ENCODE measurements at places on chromosomes 4 and X.

DNA sequence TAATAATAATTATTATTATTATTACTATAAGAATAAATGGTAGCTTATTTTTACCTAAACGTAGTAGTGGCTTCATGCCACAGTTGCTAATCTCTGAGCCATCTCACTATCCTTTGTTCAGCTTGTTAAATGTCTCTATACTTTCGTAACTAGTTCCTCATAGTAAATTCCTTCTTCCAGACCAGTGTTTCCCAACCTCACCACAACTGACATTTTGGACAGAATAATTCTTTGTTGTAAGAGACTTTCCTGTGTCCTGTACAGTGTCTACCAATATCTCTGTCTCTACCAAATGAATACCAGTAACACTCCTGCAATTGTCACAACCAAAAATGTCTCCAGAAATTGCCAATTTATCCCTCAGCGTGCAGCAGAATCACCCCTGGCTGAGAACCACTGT is 1040.9 kb downstream of the DMD start:
- no peak for DNase-seq

- DNase-seq = no peak
Measured at GRCh38 chrX:150508451-150509367, 59.7 kb upstream of the MTM1 start.

GRCh38 chr4:117455088-117455487 is 369.7 kb upstream of the TRAM1L1 start:
- no peak for DNase-seq

GRCh38 chr4:68349279-68349648 is 626 bp downstream of the YTHDC1 start:
- no peak for DNase-seq

DNA sequence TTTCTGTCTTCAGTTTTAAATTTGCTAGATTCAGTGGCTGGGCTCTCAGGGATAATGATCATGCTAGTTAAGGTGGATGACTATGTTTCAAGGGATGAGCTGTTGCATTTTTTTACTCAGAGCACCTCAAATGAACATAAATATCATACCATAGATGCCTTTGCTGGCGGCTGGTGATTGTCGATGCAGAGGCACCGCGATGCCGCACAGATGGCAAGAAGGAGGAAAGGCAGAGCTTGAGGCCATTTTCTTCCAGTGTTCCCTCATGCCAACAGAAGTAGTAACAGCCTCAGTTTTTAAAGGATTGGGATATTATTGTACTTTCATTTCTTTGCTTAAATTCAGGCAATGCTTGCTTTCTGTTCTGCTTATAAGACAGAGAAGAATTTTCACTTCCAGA is 654.7 kb upstream of the IGFBP7 start:
- DNase-seq = no peak

- DNase-seq = no peak
Measured at GRCh38 chrX:44997888-44998287, 124.9 kb downstream of the KDM6A start.

DNA sequence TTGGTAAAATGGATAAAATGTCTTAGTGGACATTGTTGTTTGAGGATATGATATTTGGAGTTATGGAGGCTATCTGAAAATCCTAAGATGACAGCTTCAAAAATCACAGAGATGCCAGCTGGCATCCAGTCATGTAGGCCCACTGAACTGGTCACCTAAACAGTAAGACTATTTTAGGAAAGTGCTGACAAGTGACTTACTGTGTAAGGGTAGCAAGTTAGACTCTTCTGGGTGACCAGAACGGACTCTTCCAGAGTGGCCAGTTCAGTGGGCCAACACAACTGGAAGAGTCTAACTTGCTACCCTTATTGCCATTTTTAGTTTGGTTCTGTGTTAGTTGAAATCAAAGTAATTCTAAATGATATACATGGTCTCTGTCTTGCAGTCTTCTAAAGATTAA is 61.4 kb upstream of the ATP8A1 start:
- no peak for DNase-seq

- peak; percentile 35 for DNase-seq
Measured at GRCh38 chr4:89438102-89438831, 130.7 kb upstream of the GPRIN3 start.

All from stimulated activated naive CD4-positive, alpha-beta T cell treated with Interleukin-2 at 50 U/mL for 16 hours (primary cell).